ENCODE measurements at places on chromosomes 5 and 9. TPM values are rescaled to one million over a fixed set of nuclear protein-coding genes. Genes with fewer than 3 reads are reported as not detected.

Gene ZDHHC11B
- 0.64 TPM for total RNA-seq

Gene IL13
- total RNA-seq, result 0.06 TPM

Gene PPP3R2
- total RNA-seq, result not detected

Gene PCDHB16
- total RNA-seq, result 1.3 TPM

Gene ANKRD31
- total RNA-seq, result 0.06 TPM

Gene CDH6
- 1.1 TPM for total RNA-seq

Gene CDKN2B
- 4.9 TPM for total RNA-seq

DNA sequence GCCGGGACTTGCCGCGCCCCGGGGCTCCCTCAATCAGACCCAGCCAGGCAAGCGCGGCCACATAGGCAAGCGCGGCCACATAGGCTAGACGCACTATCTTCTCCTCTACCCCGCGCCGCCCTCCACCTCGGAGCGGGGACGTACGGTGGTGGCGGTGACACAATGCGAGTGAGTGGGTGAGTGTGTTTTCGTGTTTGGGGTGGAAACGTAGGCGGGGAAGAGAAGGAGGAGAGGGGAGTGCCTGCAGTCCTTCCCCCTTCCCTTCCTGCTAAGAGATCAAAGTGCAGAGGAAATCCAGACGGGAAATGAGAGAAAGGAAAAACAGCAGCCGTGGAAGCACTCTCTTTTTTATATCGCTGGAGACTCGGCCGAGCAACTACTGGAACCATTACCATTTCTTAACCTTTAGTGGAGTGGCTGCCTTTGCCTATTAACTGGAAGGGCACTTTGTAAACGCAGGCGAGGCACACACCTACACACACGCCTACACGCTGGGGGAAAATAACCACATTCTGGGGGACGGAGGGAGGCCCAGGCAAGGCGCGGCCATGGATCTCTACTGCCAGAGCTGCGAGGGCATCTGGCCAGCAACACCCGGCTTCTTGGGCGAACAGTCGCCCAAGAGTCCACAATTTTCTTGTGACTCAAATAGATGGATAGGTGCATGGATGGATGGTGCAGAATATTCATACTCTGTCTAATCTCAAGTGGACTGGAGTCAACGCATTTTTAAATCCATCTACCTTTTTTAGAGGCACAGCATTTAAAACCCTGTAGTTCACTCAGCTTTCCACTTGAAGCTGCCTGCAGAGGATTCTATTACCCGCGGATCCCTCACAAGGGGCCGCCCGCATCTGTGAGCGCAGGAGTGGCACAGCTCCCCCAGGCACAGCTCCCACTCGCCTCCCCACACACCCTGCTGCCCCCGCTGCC, 2.1 kb downstream of the EDIL3 start:
- peak overlapping the region; percentile 67 for H3K27ac ChIP-seq
- H3K4me3 ChIP-seq, result peak overlapping the region; percentile 59
- no peaks in the 10 kb centered on the region for H3K36me3 ChIP-seq
- no peaks in the 10 kb centered on the region for H3K4me1 ChIP-seq
- DNase-seq, result peak; percentile 33

- no peaks in the 10 kb centered on the region for H3K27me3 ChIP-seq
- peaks cover 11% of the 10 kb centered on the region for H3K4me1 ChIP-seq
- no peak for DNase-seq
- no peak overlapping the region for H3K27ac ChIP-seq
- no peak overlapping the region for H3K4me3 ChIP-seq
Measured at GRCh38 chr9:105281926-105282325, 37.5 kb downstream of the SLC44A1 start.

- DNase-seq, result no peak
- no peaks in the 10 kb centered on the region for H3K36me3 ChIP-seq
- no peaks in the 10 kb centered on the region for H3K27me3 ChIP-seq
- H3K4me1 ChIP-seq, result no peaks in the 10 kb centered on the region
- H3K4me3 ChIP-seq, result no peak overlapping the region
Measured at GRCh38 chr5:179196405-179197079, 136.4 kb downstream of the ZNF354C start.

DNA sequence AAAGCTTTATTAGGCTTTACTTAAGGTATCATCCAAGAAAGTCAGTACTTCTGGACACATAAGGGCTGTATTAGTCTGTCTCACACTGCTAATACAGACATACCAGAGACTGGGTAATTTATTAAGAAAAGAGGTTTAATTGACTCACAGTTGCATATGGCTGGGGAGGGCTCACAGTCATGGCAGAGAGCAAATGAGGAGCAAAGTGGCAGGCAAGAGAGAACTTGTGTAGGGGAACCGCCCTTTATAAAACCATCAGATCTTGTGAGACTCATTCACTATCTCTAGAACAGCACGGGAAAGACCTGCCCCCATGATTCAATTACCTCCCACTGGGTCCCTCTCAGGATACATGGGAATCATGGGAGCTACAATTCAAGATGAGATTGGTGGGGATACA, 49.2 kb upstream of the SLC44A1 start:
- H3K27me3 ChIP-seq, result no peaks in the 10 kb centered on the region
- no peak overlapping the region for H3K4me3 ChIP-seq
- no peaks in the 10 kb centered on the region for H3K36me3 ChIP-seq
- no peak for DNase-seq
- H3K27ac ChIP-seq, result no peak overlapping the region

DNA sequence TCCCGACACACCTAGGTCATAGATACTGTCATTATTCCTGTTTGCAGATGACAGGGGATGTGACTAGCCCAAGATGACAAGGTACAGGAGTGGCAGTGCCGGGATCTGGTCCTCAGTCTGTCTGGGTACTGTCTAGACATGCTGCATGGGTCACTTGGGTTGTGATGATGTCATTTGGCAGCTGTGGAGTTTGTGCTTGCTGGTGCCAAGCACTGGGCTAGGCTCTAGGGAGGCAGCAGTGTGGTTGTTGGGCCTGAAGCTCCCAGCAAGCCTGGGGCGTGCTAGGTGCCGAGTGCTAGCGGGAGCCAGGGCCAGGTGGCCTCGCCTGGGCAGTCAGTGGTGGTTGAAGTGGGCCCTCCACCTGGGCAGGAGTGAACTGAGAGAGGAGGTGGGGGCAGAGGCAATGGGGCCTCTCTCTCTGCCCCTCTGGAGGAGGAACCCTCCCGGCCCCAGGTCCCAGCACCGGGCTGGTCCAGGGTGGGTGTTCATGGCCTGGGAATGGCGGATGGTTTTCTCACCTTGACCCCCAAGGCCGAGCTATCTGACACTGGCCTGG, 8.8 kb upstream of the ASB6 start:
- no peak overlapping the region for H3K27ac ChIP-seq
- H3K27me3 ChIP-seq, result no peaks in the 10 kb centered on the region
- H3K36me3 ChIP-seq, result no peaks in the 10 kb centered on the region

GRCh38 chr5:77841616-77842015, 65.5 kb upstream of the TBCA start:
- H3K4me1 ChIP-seq, result peaks cover 5% of the 10 kb centered on the region
- no peaks in the 10 kb centered on the region for H3K27me3 ChIP-seq
- no peak overlapping the region for H3K4me3 ChIP-seq

DNA sequence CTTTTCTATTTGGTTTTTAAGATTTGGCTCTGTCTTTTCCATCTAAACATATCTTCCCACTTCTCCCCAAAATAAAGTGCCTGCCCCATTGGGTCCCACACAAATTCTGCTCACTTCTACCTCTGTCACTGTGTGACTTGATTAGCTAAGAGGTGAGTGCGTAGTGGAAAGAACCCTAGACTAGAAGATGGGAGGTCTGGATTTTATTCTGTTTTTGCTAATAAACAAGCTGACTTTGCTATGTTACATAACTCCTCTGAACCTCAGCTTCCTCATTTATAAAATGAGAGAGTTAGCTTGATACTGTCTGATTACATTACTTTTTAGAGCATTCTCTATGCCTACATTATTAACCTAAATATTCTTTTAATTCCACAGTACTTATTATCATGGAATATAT, 51.3 kb upstream of the PTGER4 start:
- H3K36me3 ChIP-seq, result no peaks in the 10 kb centered on the region
- no peak overlapping the region for H3K4me3 ChIP-seq
- no peaks in the 10 kb centered on the region for H3K4me1 ChIP-seq
- no peaks in the 10 kb centered on the region for H3K27me3 ChIP-seq
- DNase-seq, result no peak

DNA sequence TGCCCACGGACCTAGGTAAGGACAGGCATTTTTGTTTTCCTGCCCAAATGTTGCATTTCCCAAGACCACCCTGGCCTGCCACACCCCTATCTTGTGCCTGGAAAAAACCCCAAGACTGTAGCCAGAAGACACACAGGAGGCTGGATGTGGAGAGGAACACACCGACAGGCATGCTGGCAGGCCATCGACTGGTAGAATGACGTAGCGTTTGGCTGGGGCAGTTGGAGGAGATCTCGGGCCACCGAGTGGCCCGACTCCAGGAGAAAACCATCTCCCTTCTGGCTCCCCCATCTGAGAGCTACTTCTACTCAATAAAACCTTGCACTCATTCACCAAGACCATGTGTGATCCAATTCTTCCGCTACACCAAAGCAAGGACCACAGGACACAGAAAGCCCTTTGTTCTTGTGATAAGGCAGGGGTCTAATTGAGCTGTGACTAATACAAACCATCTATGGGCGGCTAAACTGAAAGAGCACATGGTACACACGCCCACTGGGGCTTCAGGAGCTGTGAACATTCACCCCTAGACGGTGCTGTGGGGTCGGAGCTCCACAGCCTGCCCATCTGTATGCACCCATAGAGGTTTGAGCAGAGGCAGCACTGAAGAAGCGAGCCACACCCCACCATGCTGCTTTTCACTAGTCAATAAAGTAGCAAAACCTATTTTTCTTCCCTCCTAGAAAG, 38.9 kb upstream of the N4BP3 start:
- peaks cover 12% of the 10 kb centered on the region for H3K27me3 ChIP-seq
- H3K4me3 ChIP-seq, result no peak overlapping the region
- no peak overlapping the region for H3K27ac ChIP-seq
- no peaks in the 10 kb centered on the region for H3K4me1 ChIP-seq
- H3K36me3 ChIP-seq, result no peaks in the 10 kb centered on the region

GRCh38 chr5:56755036-56755555, 60.3 kb upstream of the MAP3K1 start:
- H3K4me1 ChIP-seq, result no peaks in the 10 kb centered on the region
- H3K27ac ChIP-seq, result no peak overlapping the region
- no peak for DNase-seq
- no peaks in the 10 kb centered on the region for H3K27me3 ChIP-seq
- H3K4me3 ChIP-seq, result no peak overlapping the region
- no peaks in the 10 kb centered on the region for H3K36me3 ChIP-seq

GRCh38 chr5:1759378-1759970, 40.2 kb downstream of the MRPL36 start:
- DNase-seq, result no peak
- no peaks in the 10 kb centered on the region for H3K36me3 ChIP-seq
- no peaks in the 10 kb centered on the region for H3K27me3 ChIP-seq

GRCh38 chr9:88044200-88044599, 69.9 kb upstream of the CDK20 start:
- no peaks in the 10 kb centered on the region for H3K4me1 ChIP-seq
- no peak for DNase-seq
- H3K27me3 ChIP-seq, result no peaks in the 10 kb centered on the region
- no peak overlapping the region for H3K4me3 ChIP-seq

DNA sequence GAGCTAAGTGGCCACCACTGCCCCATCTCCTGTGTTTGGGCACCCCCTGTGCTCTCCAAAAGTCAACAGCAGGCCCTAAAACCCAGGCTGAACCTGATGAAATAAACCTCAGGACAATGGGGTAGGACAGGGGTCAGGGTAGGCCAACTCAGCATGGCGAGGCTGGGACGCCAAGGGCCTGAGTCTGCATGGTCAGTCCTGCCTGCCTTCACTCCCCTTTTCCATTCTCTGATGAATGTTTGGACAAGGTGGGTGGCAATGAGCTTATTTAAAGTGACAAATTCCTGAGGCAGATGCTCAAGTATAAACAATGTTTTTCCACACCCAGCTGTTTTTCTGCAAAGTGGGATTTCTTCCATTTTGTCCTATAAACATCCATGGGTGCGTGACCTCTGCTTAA, 47.2 kb upstream of the CXCL14 start:
- no peak overlapping the region for H3K4me3 ChIP-seq
- H3K27me3 ChIP-seq, result no peaks in the 10 kb centered on the region
- no peak overlapping the region for H3K27ac ChIP-seq
- DNase-seq, result no peak
- no peaks in the 10 kb centered on the region for H3K4me1 ChIP-seq
- H3K36me3 ChIP-seq, result no peaks in the 10 kb centered on the region

GRCh38 chr5:74391410-74391809, 249.1 kb downstream of the ENC1 start:
- no peak overlapping the region for H3K27ac ChIP-seq
- no peak for DNase-seq
- H3K4me3 ChIP-seq, result no peak overlapping the region
- no peaks in the 10 kb centered on the region for H3K36me3 ChIP-seq
- no peaks in the 10 kb centered on the region for H3K27me3 ChIP-seq
